GM04503 (cell line): ENCODE measurements at places on chromosomes 12 and 14.

DNA sequence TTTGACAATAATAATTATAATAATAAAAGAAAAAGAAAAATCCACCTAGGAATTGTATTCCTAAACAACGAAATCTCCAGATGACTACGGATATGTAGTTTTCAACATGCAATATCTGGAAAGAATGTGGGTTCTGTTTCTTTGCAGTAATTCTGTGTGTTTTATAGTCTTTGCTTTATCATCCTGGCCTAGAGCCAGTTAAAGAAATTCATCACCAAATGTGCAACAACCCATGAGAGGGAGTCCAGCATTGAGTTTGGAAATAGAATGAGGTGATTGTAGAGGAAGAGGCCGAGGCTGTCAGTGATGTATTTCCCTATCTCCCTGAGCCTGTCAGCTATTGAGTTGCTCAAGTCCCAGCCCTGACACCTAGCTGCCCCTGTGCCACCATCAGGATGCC is 200.5 kb upstream of the DCN start:
- no peak for DNase-seq

DNA sequence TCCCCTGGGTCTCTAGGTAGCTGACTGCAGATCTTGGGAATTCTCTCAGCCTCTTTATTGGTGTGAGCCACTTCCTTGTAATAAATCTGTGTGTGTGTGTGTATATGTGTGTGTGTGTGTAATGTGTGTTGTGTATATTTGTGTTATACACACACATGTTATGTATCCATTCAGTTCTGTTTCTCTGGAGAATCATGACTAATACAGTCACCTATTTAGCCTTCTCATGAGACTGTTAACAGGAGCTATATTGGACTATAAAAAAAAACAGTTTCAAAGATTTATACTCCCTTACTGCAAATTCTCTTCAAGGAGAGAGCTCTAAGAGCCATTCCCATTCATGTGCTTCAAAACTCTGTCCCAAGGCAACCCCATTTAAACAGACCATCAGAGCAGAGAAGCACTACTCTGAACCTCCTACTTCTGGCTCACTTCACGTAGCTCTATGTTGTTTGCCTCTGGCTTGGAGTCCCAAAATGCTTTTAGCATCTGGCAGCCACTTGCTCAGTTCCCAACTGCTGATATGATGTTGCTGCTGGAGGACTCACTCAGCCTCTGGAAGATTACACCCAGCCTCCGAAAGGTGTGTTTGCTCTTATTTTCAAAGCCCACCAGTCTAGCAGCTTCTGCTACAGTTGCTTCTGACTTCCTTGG is 48.7 kb upstream of the KITLG start:
- no peak for DNase-seq

GRCh38 chr12:52382854-52383253 is 2.6 kb downstream of the KRT84 start:
- no peak for DNase-seq

- DNase-seq, result no peak
Observed at GRCh38 chr14:92617581-92617980, 104.0 kb downstream of the RIN3 start.

- no peak for DNase-seq
Observed at GRCh38 chr12:43758247-43758727, 303 bp downstream of the PUS7L start.

- no peak for DNase-seq
Observed at GRCh38 chr14:75979071-75979571, 2.7 kb downstream of the TGFB3 start.

DNA sequence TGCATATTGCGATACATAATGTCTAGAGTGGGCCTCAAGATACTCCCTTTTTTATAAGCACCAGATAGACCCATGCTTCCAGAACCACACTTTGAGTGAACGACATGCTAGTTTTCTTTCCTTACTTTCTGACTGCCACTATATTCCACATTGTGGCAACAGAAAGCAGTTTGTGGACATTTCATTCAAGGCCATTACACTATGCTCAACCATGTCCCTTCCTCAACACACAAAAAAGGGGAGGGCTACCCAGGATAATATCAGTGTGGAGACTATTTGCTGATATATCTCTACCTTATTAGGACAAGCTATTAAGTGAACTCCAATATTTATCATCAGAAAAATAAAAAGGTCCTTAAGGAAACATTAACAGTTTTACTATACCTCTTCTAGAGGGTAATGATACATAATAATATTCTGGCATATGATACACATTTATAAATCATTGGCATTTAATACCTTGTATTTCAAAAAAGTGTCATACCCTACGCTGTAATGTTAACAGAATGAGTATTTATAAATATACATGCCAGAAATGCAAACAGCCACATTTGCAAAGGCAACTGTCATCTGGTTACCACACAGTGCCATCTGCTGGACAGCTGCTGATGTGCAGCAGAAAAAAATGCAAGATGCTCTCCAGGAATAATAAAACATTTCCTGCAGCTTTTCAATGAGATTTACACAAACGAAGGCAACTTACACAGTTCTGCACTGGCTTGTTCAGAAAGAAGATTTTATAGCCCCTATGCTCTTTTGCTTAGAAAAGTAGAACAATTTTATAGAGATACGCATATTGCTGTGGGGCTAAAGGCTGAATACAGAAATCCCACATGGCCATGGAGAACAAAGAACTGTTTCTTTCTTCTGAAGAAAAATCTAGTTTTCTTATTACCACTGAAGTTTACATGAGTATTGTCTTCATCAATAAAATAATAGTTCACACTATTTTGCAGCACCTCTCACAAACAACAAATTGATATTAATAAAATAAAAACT is 182.2 kb upstream of the GRIP1 start:
- peak; percentile 3 for DNase-seq

GRCh38 chr14:92982956-92983355 is 60.0 kb downstream of the CHGA start:
- no peak for DNase-seq

GRCh38 chr12:13536219-13536910 is 339.8 kb downstream of the EMP1 start:
- DNase-seq, result no peak

- no peak for DNase-seq
Observed at GRCh38 chr14:85892251-85892650, 362.3 kb downstream of the FLRT2 start.

DNA sequence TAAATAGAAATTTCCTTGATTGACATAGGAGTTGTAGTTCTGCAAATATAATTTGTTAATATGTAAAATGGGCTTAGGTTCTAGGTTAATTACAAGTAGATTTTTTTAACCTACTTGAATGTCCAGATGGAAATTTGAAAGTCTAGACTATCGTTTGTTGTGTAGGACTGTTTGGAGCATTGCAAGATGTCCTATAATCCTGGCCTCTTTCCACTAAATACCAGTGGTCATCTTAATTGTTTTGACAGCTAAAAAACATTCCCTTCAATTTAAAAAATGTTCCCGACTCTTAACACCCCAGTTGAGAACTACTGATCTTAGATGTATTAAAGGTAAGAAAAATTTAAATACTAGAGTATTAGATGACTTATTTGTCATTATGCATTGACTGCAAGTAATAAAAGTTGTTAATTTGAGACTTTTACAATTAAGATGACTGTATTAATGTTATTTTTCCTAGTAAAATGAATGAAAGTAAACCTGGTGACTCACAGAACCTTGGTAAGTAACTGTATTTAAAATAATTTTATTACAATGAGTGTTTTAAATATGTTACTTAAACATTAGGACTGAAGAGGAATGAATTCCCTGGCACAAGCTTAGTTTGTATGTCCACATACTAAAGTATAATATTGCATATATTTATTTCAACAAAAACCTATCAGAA is 21.8 kb downstream of the G2E3 start:
- DNase-seq, result no peak

DNA sequence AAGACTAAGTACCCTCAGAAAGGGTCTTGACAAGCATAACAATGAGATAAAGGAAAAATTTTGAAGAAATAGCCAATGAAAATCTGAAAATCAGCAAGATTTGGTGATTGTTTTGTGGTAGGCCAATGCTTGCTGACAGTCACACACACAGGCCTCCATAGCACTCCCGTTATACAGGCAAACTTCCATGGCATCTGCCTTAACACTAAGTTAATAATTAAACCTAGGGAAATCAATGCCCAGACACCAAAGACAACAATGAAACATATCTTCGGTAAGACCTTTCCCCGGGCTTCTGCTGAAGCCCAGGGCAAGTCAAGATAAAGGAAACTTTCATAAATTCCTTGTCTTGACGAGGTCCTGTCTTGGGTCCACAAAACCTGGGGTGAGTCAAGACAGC is 18.6 kb upstream of the RERGL start:
- no peak for DNase-seq
